Stimulated activated CD4-positive, alpha-beta T cell treated with anti-CD3 and anti-CD28 coated beads, Interleukin-4, amount 100 ng/mL, for 1 hour (primary cell): ENCODE measurements at places on chromosomes 6 and 20.

- no peak for DNase-seq
Observed at GRCh38 chr20:5357946-5358345, 41.2 kb upstream of the PROKR2 start.

DNA sequence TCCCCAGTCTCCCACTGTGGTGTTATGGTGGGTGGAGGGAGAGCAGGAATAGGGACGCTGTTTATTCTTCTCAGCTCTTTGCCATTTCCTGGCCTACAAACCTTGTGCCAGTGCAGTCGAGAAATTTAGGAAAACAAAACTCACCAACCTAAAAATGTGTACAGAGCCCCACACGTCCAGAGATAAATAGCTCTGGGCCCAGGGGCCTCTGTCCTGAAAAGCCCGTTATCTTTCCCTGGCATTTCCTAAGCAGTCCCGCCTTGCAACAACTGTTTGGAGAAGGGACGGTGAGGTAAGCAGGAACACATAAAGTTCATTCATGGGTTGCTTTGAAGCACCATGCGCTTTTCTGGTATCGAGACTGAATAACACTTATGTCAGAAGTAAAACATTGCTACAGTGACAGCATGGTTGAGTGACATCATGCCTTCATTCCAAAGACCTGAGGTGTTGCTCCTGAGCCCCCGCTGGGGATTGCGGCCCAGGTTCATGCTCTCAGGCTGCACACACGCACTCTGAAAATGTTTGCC is 80.1 kb upstream of the NXT1 start:
- DNase-seq, result no peak

DNA sequence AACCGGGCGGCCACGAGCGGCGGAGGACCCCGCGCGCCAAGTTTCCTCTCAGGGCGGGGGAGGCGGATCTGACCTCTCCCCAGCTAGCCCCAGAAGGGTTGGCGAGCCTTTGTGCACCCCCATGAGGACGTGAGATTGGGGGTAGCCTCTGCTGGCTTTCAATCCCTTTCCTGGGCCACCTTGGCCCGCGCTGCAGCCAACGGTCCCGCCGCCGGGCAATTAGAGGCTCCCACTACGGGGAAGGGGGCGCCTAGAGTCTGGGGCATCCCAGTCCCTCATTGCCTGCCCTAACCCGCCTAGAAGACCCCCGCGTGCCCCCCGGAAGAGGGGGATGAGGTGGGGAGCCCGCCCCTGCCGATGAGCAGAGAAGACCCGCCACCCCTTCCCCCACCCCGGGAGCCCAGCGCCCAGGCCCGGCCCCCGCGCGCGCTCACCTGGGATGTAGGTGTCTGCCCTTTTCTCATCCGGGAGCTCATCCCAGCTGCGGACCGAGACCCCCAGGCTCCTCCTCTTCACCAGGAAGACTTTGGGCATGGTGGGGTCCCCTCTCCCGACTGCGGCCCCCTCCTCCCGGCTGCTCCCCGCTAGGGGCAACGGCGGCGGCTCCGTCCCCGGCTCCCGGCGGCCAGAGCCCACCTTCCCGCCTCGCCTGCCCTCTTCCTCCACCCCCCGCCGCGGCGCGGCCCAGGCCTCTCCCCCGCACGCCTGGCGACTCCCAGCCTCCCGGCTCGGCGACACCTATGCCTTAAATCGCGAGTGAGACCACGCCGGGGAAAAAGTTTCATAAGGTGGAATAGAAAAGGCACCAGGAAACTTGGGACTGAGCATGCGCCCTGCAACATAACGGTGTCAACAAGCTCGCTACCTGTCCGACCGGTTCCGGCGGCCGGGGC is at the start of gene OVOL2:
Gene OVOL2, minus strand, starts transcription at position 816 of the 893 bp plus-strand sequence. Its CDS starts 282 bp downstream, at position 534.
- no peak for DNase-seq

- no peak for DNase-seq
Observed at GRCh38 chr20:32249030-32249738, 28.3 kb upstream of the KIF3B start.

DNA sequence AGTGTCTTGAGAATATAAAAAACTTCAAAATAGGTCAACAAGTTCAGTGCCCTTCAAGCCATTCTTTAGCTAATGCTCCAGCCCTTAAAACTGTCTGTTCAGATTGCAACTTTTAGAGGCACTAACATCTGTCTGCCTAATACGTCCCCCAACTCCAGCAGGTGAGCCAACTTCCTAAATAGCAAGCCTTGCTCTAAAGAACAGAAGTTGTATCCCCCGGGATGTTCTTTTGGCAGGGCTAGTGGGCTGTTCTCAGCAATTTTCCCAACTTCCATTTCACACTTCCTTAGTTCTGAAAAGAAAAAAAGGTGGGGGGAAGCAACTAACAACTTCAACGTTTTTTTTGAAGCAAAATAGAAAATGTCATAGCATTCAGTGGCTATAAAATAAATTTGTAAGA is 290.0 kb upstream of the PTCHD4 start:
- no peak for DNase-seq

- no peak for DNase-seq
Observed at GRCh38 chr6:43241446-43241845, 1.8 kb upstream of the TTBK1 start.
